ENCODE measurements at places on chromosomes 1 and 21.
A peak's percentile ranks its signal among the peaks of the same experiment; 100 is the strongest.

DNA sequence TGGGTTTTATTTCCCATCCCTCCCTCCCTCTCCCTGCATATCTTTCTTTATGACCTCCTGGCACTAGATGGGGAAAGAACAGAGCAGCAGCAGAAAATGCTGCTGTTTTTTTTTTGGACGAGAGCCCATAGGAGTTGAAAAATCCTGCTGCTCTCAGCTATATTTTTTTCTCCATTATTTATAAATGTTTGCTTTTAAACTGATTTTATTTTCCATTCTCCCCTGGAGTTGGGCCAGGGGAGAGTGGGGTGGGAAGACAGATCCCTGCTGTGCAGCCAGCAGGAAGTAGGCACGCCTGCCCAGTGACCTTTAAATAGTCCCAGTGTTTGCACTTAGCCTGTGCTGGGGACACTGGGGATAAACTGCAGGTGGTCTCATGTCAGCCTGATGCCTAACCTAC lies 17.4 kb downstream of the SFT2D2 start:
- no peak for DNase-seq

- DNase-seq = no peak
These were observed 86.5 kb upstream of the KCNJ15 start for GRCh38 chr21:38170283-38170682.

- DNase-seq = no peak
These were observed 103.2 kb downstream of the SCCPDH start for GRCh38 chr1:246827396-246827795.

- DNase-seq = peak; percentile 15
These were observed 936 bp downstream of the ZBTB21 start for GRCh38 chr21:42009018-42009830.

DNA sequence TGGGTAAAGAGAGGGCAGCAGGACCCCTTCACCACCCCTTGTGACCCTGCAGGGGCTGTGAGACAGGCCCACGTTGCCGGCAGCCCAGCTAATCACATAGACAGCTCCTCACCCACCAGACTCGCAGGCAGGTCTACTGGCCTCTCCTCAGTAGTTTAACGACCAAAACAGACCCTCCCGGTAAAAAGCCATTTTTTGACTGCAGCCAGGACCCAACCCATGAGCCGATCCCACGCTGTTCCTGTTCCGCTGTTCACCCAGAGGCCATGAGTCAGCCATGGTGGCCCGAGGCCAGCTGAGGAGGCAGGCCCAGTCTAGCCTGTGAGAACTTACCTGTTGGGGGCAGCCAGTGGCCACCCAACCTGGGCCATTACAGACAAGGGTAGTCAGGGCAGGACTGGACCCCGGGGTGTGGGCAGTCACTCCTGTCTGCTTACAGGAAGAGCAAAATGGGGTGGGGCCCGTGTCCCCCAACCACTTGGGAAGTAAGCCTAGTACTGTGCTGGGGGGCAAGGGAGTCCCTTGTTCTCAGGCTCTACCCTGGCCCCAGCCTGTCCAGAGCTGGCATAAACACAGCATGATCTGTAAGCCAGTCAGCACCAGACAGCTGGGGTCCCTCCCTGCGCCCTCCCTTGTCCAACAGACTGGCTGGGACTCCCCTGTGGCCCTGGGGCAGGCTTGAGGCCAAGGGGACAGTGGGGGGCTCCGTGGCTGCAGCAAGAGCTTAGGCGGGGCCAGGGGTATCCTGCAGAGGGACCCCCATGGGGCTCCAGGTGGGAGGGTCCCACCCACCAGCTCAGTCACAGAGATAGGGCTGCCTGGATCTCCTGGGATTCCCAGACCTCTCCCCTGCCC lies 61.9 kb downstream of the WNT9A start:
- no peak for DNase-seq

- DNase-seq = no peak
These were observed 72.9 kb downstream of the CCDC185 start for GRCh38 chr1:223466151-223466550.

DNA sequence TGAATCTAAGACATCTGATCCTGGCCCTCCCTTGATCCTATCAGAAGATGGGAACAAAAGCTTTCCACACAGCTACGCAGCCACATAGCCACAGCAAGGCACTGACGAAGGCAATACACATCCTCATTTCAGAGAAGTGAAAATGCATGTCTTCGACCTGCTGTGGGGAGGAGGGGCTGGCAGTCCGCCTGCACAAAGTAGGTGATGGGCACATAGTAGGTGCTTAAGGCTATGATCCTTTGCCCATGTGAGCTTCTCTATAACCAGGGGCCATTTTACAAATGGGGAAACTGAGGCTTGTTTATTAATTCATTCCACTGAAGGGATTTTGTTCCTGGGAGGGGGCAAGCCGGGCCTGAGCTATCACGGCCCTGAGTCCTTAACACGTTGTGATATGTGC lies 94.2 kb downstream of the PAX7 start:
- no peak for DNase-seq

GRCh38 chr1:53391982-53392381 lies 64.1 kb upstream of the LRP8 start:
- DNase-seq = no peak

- no peak for DNase-seq
These were observed 714 bp upstream of the AKIRIN1 start for GRCh38 chr1:38990386-38990737.

- no peak for DNase-seq
These were observed 3.7 kb downstream of the RSBN1 start for GRCh38 chr1:113808450-113809195.

- no peak for DNase-seq
These were observed 18.5 kb downstream of the MIGA1 start for GRCh38 chr1:77797991-77798390.

GRCh38 chr1:247639381-247639981 lies 34.1 kb downstream of the OR2G3 start:
- DNase-seq = no peak

DNA sequence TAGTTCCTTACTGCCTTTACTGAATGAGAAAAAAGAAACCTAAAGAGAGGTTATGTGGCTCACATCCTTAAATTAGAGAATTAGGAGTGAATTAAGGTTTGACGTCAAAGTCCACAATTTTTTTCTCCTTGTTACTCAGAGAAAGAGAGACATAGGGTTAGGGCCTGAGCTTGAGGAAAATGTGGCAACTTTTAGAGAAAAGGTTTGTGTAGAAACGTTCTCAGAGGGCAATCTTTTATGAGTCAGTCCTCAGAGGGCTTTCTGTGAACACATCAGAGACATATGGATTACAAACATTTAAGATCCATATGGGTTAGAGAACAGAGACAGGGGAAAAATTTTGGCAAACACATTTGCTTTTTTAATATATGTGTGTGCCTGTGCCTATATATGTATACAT lies 242.8 kb downstream of the TGFB2 start:
- no peak for DNase-seq

DNA sequence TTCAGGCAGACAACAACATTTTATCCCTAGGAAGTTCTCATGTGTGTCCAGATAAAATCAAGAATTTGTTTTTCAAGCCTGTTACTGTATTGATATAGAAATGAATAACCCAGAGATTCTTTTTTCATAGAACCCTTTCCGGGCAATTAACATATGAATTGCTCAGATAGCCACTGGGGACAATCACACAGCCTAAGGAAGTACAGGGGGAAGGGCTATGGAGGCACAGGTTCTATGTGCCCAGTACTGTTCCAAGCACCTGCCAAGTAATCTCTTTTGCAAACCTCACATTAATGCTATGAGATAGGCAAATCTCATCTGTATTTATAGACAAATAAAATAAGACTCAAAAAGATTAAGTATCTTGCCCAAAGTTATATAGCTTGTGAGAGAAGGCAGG lies 84.9 kb downstream of the NTNG1 start:
- no peak for DNase-seq

DNA sequence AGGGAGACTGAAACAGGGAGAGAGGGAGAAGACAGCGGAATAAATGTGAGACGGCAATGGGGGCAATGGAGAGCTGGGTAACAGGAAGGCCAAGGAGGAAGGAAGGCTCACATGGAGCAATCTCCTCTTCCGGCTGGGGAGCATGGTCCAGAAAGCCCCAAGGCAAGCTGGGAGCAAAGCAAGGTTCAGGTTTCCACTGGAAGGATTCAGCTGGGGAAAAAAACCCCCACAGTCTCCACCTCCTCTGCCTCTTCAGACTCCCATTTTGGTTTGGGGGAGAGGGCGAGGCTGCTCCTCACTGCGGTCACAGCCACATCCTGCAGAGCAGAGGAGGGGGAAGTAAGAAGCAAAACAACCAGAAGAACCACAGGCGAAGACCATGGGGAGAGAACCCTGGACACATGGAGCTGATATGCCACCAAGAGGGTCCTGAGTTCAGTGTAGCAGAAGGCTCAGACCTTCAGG lies 650 bp downstream of the TNFAIP8L2 start:
- no peak for DNase-seq

DNA sequence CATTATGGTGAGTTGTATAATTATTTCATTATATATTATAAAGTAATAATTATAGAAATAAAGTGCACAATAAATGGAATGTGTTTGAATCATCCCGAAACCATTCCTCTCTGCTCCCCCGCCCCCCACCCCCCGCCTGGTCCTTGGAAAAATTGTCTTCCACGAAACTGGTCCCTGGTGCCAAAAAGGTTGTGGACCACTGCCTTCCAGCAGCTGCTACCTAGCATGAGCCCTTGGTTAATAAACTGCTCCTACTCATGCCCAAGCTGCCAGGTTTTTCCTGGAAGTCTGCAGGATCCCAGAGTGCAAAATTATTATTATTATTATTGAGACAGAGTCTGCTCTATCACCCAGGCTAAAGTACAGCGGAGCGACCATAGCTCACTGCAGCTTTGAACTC lies 6.8 kb upstream of the IFNGR2 start:
- DNase-seq = no peak

- DNase-seq = no peak
These were observed 41.0 kb downstream of the KCND3 start for GRCh38 chr1:111948209-111949171.

GRCh38 chr1:45326627-45327623 lies at the start of gene HPDL:
Gene HPDL, plus strand, starts transcription at chr1:45326895. Its CDS starts 254 bp downstream, at chr1:45327149.
- no peak for DNase-seq

DNA sequence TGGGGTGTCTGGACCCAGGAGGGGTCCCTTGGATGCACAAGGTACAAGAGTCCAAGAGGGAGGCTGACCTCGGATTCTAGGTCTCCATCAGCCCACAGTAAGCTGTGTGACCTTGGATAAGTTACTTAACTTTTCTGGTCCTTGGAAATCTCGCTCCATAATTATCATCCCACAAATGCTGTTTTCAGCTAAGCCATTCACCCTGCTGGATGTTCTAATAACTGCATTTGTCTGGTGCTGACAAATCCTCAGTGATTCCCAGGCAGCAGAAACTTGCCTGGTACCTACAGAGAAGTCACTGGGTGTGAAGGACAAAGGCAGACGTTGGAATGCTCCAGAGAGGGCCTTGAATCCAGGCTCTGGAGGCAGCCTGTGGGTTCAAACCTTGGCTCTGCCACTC lies 89.7 kb downstream of the IGSF21 start:
- no peak for DNase-seq

GRCh38 chr1:66328896-66329295 lies 205.1 kb upstream of the SGIP1 start:
- no peak for DNase-seq
